ENCODE measurements at places on chromosomes 3 and 15. TPM values are rescaled to one million over a fixed set of nuclear protein-coding genes. Genes with fewer than 3 reads are reported as not detected.

DNA sequence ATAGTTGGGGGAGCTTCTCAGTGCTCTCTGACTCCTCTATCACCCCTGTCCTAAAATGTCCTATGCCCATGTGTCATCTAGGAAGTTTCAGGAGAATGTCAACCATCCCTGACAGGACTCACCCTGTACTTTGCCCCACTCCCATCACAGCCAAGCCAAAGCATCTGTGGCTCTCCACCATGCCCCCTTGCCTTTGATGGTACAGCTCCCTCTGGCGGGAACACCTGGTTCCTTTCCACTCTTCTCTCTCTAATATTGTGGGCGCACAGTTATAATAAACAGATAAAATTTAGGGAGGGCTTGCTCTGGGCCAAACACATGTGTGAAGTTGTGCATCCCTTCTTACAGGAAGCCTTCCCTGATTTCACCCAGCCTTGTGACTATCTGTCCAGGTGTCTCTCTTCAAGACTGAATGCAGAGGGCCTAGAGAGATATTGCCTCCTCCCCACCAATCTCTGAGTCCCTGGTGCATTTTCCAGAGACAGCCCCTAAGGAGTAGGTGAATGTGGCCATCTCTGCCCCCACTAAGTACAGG lies 62.8 kb downstream of the ISG20 start:
- DNase-seq: peak; percentile 7

DNA sequence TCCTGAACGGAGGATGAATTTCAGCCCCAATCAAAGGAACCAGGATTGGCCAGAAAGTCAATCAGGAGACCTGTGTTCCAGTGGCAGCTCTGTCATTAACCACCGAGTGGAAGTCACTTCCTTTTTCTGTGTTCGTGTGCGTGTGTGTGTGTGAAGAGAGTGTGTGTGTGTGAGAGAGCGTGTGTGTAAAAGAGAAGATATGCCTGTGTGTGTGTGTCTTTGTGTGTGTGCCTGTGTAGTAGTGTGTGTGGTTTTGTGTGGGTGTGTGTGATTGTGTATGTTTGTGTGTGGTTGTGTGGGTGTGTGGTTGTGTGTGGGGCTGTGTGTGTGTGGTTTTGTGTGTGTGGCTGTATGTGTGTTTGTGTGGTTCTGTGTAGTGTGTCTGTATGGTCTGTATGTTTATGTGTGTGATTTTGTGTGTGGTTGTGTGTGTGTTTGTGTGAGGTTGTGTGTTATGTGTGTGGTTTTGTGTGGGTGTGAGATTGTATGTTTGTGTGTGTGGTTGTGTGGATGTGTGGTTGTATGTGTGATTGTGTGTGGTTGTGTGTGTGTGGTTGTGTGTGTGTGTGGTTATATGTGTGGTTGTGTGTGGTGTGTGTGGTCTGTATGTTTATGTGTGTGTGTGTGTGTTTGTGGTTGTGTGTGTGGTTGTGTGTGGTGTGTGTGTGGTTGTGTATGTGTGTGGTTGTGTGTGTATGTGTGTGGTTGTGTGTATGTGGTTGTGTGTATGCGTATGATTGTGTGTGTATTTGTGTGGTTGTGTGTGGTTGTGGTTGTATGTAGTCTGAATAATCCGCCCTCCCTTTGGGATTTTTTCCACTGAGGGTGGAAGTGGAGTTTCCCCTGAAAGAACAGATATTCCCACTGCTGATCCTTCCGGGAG lies 314.4 kb downstream of the SHQ1 start:
- no peak for DNase-seq

- DNase-seq: no peak
Observed at GRCh38 chr3:52450489-52451236, 3.2 kb downstream of the TNNC1 start.

- DNase-seq: peak; percentile 15
Observed at GRCh38 chr15:89088605-89089315, 504 bp downstream of the ABHD2 start.

GRCh38 chr3:59611649-59612443 lies 562.0 kb upstream of the CFAP20DC start:
- DNase-seq: no peak

DNA sequence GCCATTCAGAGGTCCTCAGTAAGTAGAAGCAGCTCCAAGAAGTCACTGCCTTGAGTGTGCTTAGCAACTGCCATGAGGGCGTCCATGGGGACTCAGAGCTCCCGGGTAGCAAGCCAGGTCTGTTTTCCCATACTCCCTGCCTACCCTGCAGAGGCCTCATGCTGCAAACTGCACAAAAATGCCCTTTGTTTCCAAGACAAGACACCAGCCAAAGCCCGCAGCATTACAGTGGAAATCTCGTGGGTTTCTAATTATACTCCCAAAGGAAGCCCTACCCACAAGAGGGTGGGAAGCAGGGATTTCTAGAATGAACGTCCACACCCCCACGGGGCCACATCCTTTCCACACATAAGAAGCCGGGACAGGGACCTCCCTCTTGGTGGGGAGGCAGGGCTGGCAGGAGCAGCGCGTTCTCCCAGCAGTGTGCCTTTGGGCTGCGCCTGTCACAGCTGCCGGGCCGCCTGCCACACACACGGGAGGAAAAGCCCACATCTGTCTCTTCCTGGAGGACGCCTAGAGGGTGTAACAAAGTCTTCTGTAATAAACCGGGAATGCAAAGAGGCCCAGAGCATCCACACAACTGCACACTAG lies 31.1 kb downstream of the FAM174B start:
- no peak for DNase-seq

DNA sequence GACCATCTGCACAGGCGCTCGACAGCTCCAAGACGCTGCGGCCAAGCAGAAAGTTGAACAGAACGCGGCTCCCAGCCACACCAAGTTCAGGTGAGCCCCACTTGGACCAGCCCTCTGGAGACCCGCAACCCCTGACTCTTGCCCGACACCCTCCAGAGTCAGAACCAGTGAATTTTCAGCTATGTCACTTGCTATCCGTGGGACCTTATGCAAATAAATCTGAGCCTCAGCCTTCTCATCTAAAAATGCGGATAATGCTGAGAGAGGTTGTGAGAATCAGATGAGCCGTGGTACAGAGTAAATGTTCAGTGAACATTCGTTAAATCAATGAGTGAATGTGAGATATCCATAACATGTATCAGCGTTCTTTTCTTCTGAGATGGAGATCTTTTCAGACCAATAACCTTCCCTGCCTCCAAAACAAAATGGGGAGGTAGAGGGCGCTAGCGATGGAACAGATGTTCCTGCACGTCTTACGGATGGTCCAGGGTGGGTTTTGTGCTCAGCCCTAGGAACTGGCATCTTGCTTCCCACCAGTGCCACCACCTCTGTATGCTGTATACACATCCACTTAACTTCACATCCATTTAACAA lies 524 bp downstream of the MRPS11 start:
- DNase-seq: no peak

- peak; percentile 11 for DNase-seq
Observed at GRCh38 chr3:49673121-49673714, 933 bp upstream of the APEH start.

- DNase-seq: no peak
Observed at GRCh38 chr3:12997387-12997786, 75.8 kb downstream of the IQSEC1 start.

DNA sequence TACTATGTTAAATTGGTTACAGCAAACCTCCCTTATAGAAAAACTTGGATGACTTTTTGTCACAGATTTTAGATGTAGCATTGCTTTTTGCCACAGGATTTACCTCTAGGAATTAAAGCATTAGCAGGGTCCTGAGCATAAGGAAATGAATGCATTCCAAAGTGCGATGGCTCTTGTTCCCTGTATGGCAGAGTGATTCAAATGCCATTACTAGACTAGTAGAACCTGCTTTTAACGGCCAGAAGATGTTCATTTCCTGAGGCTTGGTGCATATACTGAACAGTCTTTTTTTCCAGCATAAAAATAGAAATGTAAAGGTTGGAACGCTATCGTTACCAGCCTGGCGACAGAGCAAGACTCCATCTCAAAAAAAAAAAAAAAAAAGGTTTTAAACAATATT lies 59.4 kb downstream of the WNT5A start:
- no peak for DNase-seq

DNA sequence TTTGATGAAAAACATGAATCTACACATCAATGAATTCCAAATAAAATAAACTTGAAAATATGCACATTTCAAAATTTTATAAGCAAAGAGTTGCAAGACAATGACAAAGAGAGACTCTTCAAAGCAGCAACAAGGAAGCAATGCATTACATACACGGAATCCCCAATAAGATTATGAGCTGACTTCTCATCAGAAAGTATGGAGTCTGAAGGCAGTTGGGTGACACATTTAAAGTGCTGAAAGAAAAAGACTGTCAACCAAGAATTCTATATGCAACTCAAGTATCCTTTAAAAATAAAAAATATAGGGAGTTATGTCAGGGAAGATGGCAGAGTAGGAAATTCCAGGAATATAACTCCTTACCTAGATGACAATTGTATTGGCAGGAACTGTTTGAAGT lies 46.5 kb upstream of the PRSS50 start:
- DNase-seq: no peak

- no peak for DNase-seq
Observed at GRCh38 chr15:48869966-48870365, 8.0 kb upstream of the EID1 start.

GRCh38 chr15:50113992-50114780 lies 4.8 kb downstream of the ATP8B4 start:
- no peak for DNase-seq

GRCh38 chr3:19147905-19148767 lies at the start of gene KCNH8:
Gene KCNH8 (plus strand): TSS chr3:19148510. CDS start chr3:19148720, 210 bp downstream.
- DNase-seq: no peak

DNA sequence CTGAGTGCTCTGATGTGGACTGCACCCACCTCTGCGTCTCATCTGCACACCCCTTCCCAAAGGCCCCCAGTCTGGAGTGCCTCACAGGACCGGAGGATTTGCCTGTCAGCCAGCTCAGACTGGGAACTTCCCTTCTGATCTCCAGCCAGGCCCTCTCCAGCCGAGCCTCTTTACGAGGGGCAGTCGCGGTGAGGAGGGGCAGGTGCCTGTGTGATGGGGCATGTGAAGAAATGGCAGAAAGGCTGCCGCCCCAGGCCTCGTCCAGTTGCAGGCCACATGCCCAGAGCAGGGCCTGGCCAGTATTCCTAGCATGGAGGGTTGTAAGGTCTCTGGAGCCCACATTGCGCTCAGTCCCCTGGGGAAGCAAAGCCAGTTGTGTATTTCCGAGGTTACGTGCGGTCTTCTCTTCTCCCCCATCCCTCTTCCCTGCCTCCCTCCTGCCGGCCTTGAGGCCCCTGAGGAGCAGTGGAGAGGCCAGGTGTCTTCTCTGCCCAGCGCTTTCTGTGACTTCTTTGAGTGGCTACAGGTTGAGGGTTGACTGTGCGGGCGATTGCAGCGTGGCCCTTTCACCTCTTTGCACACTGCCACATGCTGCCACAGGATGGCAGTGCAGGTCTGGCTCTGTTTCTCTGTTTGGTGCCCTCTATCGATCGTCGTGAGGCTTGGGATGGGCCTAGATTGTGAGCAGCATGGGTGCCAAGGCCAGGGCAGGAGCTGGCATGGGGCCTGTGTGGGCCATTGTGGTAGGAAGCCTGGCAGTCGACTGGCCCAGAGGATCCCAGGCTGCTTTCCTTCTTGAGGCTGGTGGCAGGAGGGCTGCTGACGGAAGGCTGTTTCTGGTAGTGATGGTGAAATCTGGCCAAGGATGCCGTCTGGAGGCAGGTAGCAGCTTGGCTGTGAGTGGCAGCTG lies 5.3 kb downstream of the CLK3 start:
- peak; percentile 78 for DNase-seq

- DNase-seq: no peak
Observed at GRCh38 chr15:91225741-91226140, 125.7 kb downstream of the SV2B start.

DNA sequence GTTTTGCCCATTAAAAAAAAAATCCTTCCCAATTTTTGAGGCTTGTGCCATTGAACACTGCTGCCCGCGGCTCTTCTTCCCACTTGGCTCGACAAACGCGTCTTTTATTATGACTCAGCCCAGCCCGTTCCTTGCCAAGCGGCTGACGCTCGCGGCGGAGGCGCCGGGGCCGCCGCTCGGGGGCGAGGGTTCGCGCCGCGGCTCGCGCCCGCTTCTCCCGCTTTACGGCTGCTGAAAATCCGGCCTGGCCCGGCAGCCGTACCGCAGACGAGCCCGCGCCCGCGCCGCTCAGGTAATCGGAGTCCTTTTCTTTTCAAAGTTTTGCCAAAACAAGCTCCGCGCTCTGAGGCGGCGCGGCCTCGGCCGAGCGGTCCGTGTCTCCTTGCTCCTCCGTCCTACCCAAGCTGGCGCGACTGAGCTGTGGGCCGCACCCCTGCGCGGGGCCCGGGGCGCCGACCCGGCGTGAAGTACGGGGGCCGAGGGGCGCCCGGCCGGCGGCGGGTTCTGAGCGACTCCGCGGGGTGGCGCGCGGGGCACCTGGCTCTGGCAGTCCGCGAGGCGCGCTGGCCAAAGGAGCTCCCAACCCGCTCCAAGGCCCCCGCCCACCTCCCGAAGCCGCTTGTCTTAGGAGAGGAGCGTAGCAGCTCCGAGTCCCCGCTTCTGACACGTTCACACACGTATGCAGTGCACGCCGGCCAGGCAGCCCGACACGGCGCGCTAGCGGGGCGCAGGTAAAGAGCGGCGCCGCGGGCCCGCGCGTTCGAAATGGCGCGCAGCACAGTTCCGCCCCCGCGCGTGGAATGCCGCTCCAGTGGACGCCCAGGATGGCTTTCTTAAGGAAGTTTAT lies 418.2 kb upstream of the NAALADL2 start:
- peak; percentile 96 for DNase-seq

The EIF4E3 gene
- total RNA-seq: 0.83 TPM

The EFHB gene
- not detected for total RNA-seq

The ESYT3 gene
- 0.68 TPM for total RNA-seq

The RGMA gene
- total RNA-seq: not detected

The GOLGA8T gene
- total RNA-seq: 1.5 TPM

The GUCA1C gene
- not detected for total RNA-seq

The CADM2 gene
- total RNA-seq: not detected

All from Daoy (cell line).